ENCODE measurements at places on chromosomes 12 and 14. TPM values are rescaled to one million over a fixed set of nuclear protein-coding genes. Genes with fewer than 3 reads are reported as not detected.

DNA sequence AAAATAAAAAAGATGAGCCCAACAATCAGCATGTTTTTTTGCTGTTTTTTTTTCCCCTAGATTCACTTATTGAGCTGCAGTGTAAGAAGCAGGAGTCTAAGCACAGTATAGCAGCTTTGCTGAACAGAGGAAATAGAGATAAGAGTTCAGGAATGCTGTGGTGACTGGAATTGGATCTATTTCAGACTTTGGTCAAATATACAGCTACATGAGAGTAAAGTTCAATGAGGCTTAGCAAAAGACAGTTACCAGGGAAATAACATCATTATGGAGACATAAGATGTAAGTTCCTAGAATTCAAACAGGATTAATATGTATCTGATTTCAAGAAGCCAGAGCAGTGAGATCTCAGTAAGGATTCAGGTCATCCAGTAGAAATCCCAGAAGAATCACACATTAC, 613.0 kb downstream of the RPS29 start:
- DNase-seq = no peak

DNA sequence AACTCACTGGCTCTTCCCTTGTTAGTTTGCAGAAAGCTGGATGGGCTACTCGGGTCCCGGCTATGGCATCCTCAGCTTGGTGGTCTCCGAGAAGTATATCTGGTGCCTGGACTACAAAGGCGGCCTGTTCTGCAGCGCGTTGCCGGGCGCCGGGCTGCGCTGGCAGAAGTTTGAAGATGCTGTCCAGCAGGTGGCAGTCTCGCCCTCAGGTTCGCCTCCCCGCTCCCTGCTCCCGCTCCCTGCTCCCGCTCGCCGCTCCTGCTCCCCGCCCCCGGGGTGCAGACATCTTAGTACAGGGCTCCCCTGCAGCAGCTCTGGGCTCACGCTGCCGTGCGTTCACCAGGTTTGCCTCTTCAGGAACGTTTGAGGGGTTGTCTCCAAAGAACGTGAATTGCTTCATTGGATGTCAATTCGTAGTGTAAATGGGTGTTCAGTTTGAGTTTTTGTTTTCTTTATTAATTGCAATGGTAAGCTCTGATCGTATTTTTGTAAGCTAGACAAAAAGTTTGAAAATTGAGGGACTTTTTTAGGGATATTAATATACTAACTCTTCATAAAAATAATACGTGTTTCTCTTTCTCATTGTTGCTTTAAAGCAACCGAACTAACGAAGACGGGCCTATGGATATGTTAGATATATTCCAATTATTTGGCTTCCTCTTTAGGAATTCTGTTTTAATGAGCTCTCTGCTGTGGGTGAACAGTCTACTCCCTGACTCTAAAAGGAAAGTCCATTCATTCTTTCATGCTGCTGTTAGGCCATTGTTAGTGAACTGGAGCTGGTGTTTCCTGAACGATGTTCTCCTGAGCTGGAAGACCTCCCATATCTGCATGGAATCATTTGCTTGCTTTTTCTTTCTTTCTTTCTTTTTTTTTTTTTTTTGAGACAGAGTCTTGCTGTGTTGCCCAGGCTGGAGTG, 71.3 kb downstream of the ANKRD9 start:
- peak; percentile 92 for DNase-seq

ZC2HC1C gene
- total RNA-seq = 4.6 TPM

GRCh38 chr12:102564026-102564425, 83.7 kb upstream of the IGF1 start:
- DNase-seq = no peak

SLC35F4 gene
- total RNA-seq = not detected

ADAM21 gene
- not detected for total RNA-seq

GRCh38 chr14:61219673-61220072, 61.5 kb downstream of the TMEM30B start:
- no peak for DNase-seq

PLA2G1B gene
- total RNA-seq = not detected

GRCh38 chr14:88551094-88551870, 3.5 kb downstream of the PTPN21 start:
- peak; percentile 91 for DNase-seq

GRCh38 chr14:63672417-63673180, 30.9 kb upstream of the WDR89 start:
- no peak for DNase-seq

- no peak for DNase-seq
Observed at GRCh38 chr14:51394804-51395203, 154.8 kb downstream of the TMX1 start.

FOXN4 gene
- not detected for total RNA-seq

PIWIL1 gene
- not detected for total RNA-seq

GRCh38 chr12:127421614-127422013, 845.4 kb upstream of the TMEM132C start:
- no peak for DNase-seq

DNA sequence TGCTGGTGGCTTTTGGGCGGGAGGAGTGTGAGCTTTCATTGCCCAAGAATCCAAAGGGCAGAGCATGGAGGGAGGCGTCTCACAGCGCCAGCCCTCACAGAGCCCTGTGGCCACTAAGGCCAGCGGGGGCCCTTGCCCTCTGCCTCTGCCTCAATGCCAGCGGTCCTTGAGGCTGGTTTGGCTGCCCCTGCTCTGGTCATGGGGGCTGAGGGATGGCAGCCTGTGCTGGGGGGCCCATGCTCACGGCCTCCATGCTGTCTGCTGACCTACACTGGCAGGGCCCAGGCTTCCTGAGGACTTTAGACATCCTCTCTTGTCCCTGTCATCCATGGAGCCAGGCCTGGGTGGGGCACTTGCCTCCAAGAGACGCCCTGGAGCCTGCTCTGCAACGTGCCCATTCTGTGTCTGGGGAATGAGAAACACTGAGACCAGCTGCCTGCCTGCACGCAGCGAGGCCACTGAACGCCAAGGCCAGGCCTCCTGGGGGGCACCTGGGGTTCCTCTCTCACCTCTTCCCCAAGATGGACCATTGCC, 143.4 kb downstream of the KIF26A start:
- peak; percentile 66 for DNase-seq

Data from colonic mucosa (tissue), 4 donors.